Stimulated activated CD8-positive, alpha-beta memory T cell treated with anti-CD3 and anti-CD28 coated beads, Interleukin-15, amount 100 ng/mL, for 1 hour (primary cell): ENCODE measurements at places on chromosomes 4 and X.

DNA sequence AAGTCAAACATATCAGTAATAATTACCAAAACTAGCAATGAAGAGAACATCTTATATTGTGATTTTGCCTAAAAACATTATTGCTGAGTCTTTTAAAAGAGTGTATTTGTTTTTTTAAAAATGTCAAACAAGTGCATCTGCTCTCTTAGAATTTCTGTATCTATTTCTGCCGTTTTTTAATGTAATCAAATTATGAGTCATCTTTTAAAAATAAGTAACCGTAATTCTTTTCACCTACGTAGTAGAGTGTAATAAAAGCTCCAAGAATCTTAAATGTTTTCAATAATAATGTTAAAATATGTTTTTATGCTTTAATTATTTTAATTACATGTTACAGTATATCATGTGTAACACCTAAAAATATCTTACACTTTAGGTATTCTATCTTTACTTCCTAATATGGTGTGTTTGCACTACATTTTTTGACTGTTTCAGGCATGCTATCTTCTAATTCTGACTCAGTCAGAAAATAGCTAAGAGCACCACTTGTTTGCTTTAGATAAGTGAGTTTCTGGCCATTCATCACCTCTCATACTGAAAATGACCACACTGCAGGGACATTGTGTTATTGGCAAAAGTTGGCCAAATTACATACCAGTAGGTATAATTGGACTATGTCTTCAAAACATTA, 368.5 kb downstream of the PCDH7 start:
- no peak for DNase-seq

GRCh38 chrX:11451151-11451550, 157.9 kb downstream of the AMELX start:
- DNase-seq, result no peak

- DNase-seq, result no peak
These were observed 481.8 kb downstream of the FGF13 start for GRCh38 chrX:138229718-138230117.

DNA sequence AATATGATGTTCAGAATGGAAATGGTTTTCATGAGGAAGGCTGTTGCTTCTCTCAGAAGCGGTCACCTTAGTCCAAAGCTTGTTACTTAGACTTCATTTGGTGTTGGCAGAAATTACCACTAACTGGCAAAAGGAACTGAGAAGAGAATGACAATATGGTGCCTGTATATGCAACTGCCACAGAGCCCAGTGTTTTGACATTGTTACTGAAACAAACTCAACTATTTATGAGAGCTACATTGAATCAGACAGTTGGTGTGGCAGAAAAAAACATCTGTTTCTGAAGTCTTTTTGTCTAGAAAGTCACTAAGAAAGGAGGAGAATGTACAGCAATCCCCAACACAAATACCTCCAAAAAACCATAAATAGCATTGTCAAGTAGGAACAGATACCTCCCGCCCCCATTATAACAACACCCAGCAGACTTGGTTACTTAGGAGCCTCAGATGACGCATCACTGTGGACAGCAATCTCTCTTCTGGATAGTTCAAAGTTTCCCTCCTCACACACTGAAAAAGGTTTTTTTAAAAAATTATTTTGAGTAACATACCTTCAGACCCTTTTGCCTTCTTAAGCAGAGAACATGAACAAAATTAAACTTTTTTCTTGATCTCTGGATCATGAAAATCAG, 92.2 kb downstream of the MAML3 start:
- DNase-seq, result no peak

DNA sequence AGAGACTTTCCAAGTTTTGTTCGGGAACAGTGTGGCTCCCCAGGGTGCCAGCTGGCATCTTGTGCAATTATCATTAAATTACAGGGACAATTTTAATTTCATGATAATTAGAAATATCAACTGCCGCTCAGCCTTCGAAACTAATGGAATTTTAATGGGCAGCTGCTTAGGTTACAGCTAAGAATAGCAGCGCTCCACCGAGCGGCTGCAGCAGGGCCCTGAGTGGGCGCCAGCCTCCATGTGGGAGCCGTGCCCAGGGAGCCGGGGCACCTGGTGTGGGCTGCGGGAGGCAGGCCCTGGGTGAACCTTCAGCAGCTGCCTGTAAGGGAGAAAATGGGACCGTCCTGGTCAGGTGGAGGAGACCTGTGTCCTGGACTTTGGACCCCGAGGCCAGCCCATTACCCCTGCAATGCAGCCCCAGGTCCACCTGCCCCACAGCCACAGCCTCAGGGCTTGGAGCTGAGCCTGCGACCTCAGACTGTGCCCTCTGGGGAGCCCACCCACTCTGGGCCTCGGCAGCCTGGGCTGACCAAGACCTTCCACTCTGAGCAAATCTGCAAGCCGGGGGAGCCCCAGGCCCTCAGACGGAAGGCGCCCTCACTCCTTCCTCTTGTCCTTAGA, 21.1 kb downstream of the MSANTD1 start:
- no peak for DNase-seq

DNA sequence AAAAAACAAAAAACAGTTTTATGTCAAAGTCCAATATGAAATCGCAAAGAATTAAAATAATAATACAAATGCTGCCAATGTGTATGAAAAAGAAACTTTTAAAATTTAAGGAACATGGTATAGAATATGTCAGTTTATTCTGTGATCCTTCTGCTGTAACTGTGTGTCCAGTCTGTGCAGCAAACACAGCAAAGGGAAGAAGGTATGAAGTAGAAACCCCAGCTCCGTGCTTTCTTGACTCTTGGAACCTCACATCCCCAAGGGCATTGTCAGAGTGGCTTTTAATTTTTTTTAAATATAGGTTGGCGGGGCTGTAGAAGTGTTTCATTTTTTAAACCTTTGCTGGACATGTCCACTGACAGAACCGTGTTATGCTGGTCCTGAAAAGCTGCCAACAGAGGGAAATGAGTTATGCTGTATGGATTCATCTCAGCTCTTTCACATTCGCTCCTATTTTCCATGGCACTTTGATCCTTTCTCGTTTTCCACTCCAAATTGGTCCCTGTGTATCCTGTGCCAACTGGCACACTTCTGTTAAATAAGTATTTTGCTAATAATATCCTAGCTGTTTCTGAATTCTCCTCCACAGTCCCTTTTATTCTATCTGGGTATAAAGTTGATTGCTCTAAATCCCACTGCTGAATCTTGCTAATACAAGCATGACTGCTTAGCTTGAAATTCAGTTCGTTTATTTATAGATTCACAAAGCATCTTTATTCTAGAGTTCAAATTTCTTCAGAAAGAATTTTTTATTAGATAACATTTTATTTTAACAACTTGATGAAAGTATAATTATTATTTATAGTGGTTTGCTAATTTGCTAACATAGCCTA, 127.0 kb upstream of the DDIT4L start:
- no peak for DNase-seq

DNA sequence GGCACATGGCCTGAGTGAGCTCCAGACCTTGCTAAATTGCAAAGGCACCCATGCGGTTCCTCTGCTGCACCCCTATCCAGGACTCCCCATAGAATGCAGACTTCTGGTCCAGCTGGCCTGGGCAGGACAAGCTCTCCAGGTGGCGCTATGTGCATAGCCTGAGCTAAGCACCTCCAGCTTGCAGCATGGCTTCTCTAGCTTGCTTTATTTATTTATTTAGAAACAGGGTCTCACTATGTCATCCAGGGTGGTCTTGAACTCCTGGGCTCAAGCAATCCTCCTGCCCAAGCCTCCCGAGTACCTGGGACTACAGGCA, 5.5 kb upstream of the WFS1 start:
- DNase-seq, result no peak

GRCh38 chr4:127782275-127783025, at the start of gene HSPA4L:
Gene HSPA4L (plus strand): TSS chr4:127782322. CDS start chr4:127782551, 229 bp downstream.
- DNase-seq, result no peak

DNA sequence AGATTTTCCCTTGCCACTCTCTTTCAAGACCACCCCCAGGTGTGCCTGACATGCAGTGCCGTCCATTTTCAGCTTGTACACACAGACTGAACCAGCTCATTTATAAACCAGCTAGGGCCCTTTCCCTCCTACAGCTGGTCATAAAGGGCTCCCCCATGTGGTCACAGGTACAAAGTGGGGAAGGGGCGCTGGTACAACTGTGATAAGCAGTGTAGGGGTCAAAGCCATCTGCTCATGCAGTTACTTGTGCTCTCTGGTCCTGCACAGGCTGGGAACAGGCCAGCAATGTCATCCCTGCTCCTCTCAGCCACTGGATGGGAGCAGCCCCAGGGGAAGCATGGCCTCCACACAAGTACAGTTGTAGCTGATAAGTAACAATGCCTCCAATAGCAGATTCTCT, 20.6 kb downstream of the GABRQ start:
- no peak for DNase-seq

DNA sequence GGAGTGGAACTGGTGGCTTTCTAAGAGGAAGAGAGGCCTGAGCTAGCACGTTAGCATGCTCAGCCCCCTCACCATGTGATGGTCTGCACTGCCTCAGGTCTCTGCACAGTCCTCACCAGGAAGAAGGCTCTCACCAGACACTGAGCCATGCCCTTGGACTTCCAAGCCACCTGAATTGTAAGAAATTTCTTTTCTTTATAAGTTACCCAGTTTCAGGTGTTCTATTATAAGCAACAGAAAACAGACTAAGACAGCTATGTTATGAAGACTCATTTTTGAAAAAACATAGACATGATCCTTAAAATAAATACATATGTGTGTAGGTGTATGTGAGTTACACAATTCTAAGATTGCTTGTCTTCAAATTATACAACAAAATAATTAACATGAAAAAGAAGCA, 74.7 kb downstream of the CEP44 start:
- DNase-seq, result no peak

GRCh38 chrX:150018931-150019361, 80.7 kb upstream of the EOLA2 start:
- DNase-seq, result no peak

DNA sequence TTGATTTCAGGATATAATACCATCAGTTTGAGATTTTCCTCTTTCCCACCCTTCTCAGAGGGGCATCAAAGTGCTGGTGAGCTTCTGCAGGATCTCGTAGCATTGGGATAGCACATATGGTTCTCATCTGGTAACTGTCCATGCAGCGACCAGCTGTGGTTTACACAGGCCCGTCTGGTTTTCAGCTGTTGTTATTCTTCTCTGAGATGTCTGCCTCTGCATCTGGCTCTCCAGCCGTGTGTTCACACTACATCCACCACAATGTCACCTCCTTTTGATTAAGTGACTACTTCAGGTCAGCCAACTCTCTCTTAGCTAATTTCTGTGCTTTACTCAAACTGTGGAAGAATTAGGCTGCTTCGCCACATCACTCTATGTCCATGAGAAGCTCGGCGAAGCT, 676.7 kb upstream of the TENM3 start:
- no peak for DNase-seq

DNA sequence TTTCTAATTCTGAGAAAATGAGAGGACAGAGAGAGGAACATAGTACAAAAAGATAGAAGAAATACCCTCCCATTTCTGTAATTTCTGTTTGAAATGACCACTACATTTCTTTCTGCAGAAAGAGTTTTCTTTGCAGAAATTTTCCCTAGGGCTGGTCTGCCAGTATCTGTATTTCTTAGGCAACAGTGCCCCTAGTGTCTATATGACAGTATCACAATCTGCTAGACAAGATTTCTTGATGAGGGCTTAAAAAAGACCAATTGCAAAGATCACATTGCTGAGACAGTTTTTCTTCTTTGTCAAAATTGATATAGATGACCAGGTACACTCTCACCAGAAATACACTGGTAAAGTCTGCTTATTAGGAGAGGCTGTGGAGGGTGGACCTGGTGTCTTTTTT, 81.0 kb upstream of the ZDHHC15 start:
- DNase-seq, result no peak

- DNase-seq, result no peak
These were observed 122.5 kb downstream of the KCNIP4 start for GRCh38 chr4:21826071-21826470.

GRCh38 chr4:103197765-103198110, 405 bp downstream of the CENPE start:
- no peak for DNase-seq

- DNase-seq, result no peak
These were observed 172.3 kb downstream of the SHROOM3 start for GRCh38 chr4:76607266-76607799.

DNA sequence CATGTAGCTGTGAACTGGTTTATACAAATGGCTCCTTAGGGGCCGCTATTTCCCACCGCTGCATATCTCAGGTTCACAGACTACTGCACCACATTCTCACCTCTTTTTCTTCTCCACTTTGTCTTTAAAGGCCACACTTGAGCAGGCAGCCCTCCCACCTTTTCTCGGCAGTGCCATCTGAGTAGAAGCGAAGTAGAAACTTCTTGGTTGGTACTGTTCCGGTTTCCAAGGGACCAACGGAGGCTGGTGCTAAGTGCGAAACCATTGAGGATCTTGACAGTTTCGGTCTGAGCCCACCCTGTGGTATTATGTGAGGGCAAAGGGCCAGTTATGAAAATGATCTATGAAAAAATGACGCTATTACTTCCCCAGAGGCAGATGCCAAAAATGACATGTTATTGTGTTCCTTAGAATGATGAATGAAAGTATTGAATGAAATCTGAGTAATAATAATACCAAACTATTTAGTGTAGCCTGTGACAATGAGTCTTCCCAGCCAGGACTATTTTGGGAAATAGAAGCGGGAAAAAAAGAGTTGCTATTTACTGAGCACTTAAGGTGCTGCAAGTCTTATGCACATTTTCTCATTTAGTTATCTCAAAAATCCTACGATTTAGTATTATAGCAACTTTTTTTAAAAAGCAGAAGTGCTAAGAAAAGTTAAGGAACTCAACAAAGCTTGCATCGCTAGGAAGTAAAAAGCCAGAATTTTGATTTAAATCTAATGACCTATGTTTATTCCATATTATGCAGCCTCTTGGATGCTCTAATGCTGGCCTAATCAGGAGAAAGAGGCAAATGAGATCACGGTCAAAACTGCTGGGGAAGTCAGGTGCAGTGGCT, 29.6 kb upstream of the CHRNA9 start:
- no peak for DNase-seq

- no peak for DNase-seq
These were observed 148.8 kb upstream of the TBL1X start for GRCh38 chrX:9316096-9316495.

GRCh38 chrX:13258052-13258444, 61.8 kb downstream of the ATXN3L start:
- DNase-seq, result no peak

- no peak for DNase-seq
These were observed 18.0 kb downstream of the SUV39H1 start for GRCh38 chrX:48714573-48714972.

DNA sequence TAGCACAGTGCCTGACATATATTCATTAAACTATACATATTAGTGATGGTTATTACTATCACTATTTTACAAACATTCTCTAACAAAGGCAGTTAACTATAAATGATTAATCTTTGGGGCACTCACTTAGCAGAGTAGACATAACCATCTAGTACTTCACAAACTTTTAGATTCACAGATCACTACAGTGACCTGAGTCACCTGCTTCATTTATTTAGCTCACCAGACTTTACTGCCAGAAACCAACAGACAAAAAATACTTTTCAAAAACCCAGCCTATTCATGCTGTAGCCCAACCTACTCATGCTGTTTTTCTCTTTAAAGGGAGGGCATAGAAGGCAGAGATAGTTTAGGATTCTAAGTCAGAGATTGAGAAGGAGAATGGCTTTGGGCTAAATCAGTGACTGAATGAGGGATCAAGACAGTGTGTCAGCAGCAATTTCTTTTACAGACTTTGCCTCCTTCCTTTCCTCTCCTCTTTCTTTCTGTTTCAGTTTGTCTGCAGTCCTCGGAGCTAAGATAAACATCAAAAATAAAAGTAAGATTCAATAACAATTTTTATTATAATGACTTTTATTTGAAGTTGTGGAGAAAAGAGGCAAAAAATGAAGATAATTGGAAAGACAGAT, 34.7 kb upstream of the PDE5A start:
- no peak for DNase-seq

GRCh38 chr4:98345838-98346237, 84.7 kb downstream of the RAP1GDS1 start:
- DNase-seq, result no peak

GRCh38 chr4:121679267-121679666, 17.5 kb downstream of the ANXA5 start:
- no peak for DNase-seq
